Keratinocyte (primary cell): ENCODE measurements at places on chromosomes 11 and 22.

GRCh38 chr11:76574406-76574805, 96.1 kb downstream of the LRRC32 start:
- DNase-seq = no peak

GRCh38 chr11:2517386-2518064, 72.7 kb downstream of the KCNQ1 start:
- no peak for DNase-seq

GRCh38 chr22:44576311-44577260, 78.6 kb upstream of the RTL6 start:
- DNase-seq = no peak

DNA sequence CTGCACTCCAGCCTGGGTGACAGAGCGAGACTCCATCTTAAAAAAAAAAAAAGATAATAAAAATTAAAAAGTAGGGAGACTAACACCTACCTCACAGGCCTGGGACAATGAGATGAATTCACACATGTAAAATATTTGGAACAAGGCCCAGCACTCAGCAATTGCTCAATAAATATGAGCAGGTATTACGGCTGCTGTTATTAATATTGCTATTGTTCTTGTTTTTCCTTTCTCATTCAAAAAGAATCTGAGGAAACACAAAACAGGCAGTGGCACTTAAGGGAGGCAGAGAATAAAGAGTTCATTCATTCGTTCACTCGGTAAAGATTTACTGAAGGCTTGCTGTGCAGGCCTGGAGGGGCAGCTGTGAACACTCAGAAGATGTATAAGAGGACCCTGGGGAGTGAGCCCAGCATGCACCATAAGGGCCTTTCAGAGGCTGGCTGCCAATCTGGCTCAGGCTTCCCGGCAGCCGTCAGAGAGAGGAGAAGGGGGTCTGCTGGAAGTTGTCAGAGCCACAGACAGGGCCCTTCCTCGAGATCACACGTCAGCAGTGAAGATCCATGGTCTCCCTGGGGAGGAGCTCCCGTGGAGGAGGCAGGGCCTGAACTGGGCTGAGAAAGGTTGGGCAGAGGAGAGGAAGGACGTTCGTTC, 51.6 kb upstream of the TCF20 start:
- no peak for DNase-seq

DNA sequence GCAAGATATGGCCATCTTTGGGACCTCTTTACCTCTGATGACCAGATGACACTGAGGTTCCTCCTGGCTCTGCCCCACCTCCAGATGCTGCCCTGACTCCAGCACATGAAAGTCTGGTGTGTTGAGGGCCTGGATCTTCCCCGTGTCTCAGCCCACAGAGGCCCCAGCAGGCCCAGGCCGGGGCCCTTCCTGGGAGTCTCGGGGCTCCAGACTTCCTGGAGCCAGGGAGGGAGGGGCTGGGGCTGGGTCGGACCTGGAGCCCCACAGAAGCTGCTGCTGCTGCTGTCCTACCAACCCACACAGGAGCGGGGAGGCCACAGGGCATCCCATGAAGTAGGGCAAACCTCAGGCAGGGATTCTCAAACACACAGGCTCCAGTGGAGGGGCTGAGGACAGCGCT, 32.2 kb upstream of the WNT11 start:
- DNase-seq = no peak

DNA sequence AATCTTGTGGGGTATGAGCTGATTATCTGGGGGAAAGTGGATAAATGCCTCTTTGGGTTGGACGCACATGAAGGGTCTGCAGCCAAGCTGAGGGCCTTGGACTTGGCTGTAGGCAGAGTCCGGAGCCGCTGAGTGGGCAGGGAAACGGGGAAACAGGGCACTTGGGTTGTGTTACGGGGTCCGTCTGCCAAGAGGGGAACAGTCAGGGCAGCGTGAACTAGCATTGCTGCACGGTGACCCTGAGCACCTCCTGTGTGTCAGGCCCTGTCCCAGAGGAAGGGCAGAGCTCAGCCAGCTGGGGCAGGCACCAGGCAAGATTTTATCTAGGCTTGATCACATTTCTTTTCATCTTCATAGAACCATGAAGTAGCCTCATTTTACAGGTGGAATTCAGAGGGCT, 11.9 kb downstream of the FAM83F start:
- DNase-seq = no peak

GRCh38 chr11:133897331-133897650, 52.0 kb upstream of the SPATA19 start:
- no peak for DNase-seq

GRCh38 chr22:38694940-38695339, 5.8 kb downstream of the JOSD1 start:
- DNase-seq = no peak

DNA sequence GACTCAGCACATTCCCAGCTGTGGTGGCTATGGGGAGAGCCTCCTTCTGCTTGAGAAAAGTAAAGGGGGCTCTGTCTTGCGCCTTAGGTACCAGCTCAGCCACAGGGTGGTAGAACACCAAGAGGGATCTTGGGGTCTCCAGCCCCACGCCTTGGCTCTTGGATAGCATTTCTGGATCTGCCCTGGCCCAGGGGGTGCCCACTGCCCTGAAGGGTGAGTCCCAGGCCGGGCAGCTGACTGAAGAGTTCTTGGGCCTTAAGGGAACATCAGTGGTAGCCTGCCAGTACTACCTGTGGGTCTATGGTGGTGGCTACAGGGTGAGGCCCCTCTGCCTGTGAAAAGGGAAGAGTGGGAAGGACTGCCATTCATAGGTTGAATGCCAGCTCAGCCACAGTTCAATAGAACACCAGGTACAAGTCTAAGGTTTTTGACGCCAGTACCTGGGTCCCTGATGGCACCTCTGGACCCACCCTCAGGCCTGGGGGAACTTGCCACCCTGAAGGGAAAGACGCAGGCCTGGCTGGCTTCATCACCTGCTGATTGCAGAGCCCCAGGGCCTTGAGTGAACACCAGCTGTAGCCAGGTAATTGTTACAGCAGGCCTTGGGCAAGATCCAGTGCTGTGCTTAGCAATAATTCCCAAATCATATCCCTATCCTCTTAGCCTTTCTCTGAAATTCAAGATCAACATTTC, 3.9 kb downstream of the CWF19L2 start:
- no peak for DNase-seq

GRCh38 chr11:107665018-107665417, 46.8 kb downstream of the SLN start:
- DNase-seq = no peak

- no peak for DNase-seq
Measured at GRCh38 chr22:40116496-40117200, 61.1 kb upstream of the TNRC6B start.

- DNase-seq = no peak
Measured at GRCh38 chr11:129414144-129414872, 38.7 kb downstream of the BARX2 start.

- DNase-seq = no peak
Measured at GRCh38 chr22:28034760-28035401, 115.8 kb upstream of the PITPNB start.

DNA sequence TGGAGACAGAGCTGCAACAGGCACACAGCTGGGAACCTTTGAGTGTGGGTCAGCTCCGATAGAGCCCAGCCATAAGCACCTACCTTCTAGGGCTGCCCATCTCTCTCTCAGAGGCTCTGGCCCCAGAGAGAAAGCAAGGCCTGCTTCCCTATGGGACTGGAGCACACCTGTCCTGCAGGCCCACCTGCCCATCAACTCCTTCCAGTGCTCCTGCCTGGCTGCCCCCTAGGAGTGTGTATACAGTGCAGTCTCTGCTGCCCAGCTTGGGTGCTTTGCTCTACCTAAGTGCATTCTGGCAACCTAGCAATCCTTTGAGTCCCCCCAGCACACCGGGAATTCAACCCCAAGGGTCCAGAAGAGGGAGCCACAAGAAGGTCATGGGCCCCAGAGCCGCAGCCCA, 21.0 kb downstream of the OR8G5 start:
- DNase-seq = no peak

DNA sequence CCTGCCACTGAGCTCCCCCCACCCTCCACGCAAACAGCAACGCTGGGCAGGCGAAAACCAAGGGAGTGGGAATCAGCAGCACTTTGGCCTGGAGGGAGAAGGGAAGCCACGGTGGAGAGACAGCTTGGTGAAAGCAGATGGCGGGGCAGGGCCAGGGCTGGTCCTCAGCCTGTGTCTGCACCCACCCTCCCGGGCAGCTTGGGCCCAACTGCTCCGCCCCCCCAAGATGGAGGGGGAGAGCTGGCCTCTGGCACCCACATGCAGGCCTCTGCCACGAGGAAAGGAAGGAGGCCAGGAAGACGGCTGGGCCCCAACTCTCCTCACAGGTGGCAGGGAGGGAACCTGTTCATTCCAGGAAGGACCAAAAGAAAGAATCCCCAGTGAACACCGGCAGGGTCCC, 17.8 kb downstream of the MAFF start:
- no peak for DNase-seq

- DNase-seq = no peak
Measured at GRCh38 chr11:26572770-26573402, 823 bp upstream of the MUC15 start.

- DNase-seq = no peak
Measured at GRCh38 chr11:107780136-107780535, 68.3 kb upstream of the SLN start.

GRCh38 chr11:104122011-104122635, 41.8 kb downstream of the PDGFD start:
- DNase-seq = no peak

- no peak for DNase-seq
Measured at GRCh38 chr11:123509737-123510578, 79.9 kb downstream of the GRAMD1B start.

DNA sequence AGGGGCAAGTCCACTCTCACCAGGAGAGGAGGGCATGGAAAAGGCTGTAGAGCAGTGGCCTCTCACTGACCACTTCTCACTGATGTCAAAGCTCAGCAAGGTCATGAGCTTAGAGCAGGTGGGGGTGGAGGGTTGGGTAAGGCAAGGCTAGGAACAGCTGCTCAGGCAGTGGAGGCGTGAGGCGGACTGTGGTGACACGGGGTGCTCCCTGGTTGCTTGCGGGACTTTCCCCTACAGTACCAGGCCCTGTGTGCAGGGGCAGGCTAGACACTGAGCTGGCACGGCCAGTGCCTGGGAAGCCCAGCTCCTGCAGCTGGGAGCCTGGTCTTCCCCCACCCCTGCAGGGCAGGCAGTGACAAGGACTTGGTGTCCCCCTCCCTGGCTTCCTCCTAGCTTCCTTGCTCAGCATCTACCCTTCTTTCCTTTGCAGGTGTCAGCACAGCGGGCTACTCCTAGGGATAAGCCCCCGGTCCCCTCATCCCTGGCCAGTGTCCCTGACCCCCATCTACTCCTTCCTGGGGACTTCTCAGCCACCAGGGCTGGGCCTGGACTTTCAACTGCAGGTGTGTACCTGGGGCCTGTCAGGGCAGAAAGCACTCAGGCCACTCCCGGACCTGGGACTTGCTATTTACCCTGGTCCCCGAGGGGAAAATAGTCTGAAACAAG, 45.6 kb downstream of the PISD start:
- no peak for DNase-seq

DNA sequence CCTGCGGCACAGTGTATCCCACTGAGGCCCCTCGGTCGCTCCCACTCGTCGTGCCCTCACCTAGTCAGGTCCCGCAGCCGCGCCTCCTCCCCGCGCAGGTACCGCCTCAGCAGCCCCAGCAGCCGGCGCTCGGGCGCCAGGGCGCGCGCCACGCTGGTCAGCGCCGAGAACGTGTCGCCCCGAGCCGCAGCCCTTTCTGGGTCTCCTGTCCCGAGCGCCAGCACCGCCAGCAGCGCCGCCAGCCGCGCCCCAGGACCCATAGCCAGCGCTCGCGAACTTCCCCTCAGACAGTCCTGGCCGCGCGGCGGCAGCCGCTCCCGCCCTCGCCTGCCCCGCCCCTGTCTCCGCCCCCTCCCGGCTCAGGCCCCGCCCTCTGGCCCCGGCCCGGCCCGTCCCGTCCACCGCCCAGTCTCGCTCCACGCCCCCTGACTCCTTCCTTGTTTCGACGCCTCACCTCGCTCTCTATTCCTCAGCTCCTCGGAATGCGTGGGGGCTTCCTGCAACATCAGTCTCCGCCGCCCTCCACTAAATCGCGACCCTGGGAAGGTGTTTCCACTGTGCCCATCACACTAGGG, at the start of gene P4HA3:
Gene P4HA3, minus strand, starts transcription at position 289 of the 575 bp plus-strand sequence. Its CDS starts 29 bp downstream, at position 260.
- no peak for DNase-seq

DNA sequence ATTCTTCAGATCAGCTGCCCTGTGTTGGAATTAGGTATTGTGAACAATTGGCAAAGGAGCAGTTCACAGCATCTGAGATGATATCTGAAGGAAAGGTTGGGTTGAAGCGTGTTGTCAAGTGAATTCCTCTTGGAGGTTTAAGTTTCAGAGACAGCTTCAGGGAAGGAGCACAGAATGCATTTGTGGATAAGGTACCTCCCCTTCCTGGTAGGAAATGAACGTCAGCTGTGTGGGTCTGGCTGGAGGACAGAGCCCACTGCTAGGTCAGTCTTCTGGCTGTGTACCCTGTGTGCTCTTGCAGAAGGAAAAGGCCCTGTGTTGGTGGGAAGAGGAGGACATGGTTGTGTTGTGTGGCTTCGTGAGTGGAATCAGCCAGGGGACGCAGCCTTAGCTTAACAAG, 88.1 kb upstream of the GAL start:
- no peak for DNase-seq

DNA sequence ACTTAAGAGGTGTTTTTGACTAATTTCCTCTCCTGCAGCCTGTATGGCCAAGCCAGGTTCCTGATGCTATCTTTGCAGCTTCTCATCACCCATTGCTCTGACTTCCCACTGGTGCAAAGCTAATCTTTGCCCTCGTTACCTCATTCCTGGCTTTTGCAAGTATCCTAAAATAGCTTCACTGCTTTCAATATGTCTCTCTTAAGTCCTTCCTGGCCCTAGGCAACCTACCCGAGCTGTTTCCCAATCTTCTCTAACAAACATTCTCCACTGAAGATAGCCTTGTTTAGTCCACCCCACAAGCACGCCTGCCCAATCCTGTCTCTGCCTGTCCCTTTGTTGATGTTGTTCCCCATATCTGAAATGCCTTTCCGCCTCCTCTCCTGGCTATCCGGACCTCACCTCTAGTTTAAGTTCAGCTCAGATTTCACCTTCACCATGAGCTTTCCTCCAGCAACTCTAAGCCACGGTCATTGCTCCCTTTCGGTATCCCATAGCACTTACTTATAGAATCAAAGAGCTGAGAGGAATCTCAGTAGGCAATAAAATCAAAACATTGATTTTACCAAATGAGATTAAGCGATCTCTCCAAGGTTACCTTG, 30.1 kb upstream of the CECR2 start:
- DNase-seq = no peak

GRCh38 chr11:27300974-27301373, 62.0 kb downstream of the CCDC34 start:
- DNase-seq = no peak

- DNase-seq = no peak
Measured at GRCh38 chr22:17966403-17966717, 58.0 kb downstream of the MICAL3 start.

DNA sequence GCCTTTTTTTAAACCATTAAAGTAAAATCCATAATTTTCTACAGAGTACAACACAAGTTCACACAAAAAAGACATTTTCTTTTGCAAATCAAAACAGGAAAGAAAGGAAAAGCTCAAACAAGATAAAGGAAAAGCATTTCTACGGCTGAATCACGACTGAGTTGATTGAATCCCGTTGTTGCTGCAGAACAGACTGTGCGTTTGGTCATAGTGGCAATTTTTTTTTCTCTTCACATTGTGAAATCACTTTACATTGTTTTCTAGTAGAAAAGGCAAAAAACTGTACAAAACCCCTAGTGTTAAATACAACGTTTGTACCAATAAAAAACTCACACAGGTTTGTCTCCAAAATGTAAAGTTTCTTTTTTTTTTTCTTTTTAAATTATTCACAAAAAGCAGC, 17.3 kb upstream of the RAPSN start:
- DNase-seq = no peak
